ENCODE measurements at places on chromosomes 6 and 20.

- DNase-seq: no peak
Observed at GRCh38 chr6:33156561-33156960, 35.7 kb downstream of the COL11A2 start.

DNA sequence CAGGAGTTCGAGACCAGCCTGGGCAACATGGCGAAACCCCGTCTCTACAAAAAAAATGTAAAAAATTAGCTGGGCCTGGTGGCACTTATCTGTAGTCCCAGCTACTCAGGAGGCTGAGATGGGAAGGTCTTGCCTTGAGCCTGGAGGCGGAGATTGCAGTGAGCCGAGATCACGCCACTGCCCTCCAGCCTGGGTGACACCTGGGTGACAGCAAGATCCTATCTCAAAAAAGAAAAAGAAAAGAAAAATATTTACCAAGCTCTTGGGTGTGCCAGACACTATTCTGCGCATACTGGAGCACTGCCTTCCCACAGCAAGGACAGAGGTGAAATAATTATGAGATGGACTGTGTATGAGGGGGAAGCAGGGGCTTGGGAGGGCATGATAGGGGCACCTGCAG is 19.6 kb downstream of the POFUT1 start:
- no peak for DNase-seq

DNA sequence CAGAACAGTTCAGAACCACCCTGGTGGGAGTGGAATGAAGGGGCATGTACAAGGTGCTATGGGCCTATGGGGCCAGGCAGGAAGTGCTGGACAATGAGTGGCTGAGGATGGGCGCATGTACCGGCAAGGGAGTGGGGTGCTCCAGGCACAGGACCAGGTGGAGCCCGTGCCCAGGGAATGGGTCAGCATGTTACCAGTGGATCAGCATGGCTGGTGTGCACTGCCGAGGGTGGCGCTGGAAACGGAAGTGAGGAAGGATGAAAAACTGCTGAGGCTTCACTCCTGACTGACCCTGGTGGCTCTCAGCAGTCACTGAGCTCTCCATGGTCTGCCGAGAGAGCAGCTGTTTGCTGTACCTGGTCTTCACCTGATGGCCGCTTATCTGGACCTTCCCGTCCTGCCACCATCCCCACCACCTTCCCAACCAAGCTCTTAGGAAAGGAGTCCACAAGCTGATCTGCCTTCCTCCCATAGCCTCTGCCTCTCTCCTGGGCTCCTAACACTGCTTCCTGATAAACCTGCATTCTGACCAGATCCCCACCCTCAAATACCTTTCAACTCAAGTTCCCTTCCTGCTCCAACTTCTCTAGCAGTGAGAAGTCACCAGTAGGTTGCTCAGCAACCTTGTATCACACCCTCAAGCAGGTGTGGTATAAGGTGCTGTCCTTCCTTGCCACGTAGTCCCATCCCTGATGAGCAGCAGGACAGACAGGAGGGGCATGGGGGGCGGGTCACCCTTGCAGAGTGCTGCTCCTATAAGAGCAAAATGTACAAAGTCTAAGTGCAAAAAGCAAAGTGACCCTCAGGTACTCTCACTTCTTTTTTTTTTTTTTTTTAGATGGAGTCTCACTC is 7.1 kb downstream of the UQCC2 start:
- DNase-seq: no peak

GRCh38 chr6:45541934-45542333 is 164.2 kb upstream of the SUPT3H start:
- no peak for DNase-seq

GRCh38 chr6:86586195-86586594 is 351.1 kb upstream of the HTR1E start:
- no peak for DNase-seq

DNA sequence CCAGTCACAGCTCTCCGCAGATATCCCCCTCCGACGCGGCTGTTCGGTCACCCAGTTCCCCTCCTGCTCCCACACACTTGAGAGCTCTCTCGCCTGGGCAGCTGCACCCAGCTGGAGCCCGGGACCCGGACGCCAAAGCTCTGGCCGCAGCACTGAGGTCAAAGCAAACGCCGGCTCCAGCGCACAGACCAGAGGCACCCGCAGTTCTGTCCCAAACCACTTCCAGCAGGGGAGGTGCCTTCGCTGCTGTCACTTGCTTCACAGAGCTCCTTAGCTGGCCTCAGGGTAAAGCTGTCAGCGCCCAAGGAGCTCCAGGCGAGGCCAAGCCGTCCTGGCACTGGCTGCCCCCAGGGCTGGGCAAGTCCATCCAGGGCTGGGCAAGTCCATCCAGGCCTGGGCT is 27.9 kb downstream of the SLC2A4RG start:
- no peak for DNase-seq

DNA sequence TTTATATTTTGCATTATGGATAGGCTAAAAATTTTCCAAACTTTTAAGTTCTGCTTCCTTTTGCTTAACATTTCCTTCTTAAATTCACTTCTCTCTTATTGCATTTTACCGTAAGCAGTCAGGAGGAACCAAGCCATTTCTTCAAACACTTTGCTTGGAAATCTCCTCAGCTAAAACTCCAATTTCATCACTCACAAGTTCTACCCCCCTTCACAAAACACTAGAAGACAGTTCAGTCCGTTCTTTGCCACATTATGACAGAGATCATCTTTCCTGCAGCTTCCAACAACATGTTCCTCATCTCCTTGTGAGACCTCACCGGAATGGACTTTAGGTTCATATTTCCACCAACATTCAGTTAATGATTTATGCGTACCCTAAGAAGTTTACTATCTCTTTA is 79.2 kb upstream of the LY86 start:
- DNase-seq: no peak

DNA sequence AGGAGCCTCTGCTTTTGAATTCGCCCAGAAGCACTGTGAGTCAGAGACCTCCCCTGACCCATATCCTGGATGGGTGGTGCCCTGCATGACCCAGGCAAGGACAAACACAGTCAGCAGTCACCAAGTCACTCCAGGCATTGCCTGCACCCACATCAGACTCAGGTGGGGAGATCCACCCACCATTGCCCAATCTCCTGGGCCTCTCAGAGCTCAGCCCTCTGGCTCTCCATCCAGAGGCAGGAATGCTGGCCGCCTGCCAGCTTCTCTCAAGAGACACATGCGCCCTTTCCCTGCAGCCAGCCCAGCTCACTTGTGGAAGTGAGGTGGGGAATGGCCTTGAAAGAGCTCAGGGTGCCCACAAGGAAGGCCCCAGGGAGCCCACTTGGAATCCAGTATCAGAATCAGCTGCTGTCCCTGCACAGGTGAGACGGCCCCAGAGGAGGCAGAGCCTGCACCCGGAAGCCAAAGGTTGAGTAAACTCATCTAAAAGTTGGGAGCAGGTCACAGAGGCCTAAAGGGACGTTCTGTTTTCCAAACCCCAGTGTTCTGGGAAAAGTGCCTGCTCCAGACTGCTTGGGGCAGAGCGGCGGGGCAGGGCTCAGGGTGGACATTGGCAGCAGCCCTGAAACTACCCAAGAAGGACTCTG is 129.8 kb downstream of the PREX1 start:
- DNase-seq: peak; percentile 20

- no peak for DNase-seq
Observed at GRCh38 chr20:61480158-61480825, 228.2 kb downstream of the CDH4 start.

DNA sequence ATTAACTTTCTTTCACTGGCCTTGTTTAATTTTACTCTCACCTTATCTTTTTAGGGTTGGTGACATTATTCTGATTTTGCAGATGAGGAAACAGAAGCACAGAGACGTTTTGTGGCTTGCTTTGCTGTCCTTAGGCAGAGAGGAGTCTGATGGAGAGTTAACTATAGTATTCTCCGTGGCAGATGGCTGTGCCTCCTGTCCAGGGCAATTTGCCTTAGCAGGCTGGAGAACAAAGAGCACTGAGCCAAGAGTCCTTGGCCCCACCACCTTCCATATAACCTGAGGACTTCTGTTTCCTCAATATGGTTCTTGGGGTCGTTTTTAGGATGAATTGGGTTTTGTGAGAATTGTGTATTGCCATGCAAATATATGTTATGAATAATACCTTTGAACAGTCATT is 71.4 kb upstream of the BACH2 start:
- no peak for DNase-seq

- no peak for DNase-seq
Observed at GRCh38 chr6:27062755-27063154, 184.7 kb upstream of the PRSS16 start.

DNA sequence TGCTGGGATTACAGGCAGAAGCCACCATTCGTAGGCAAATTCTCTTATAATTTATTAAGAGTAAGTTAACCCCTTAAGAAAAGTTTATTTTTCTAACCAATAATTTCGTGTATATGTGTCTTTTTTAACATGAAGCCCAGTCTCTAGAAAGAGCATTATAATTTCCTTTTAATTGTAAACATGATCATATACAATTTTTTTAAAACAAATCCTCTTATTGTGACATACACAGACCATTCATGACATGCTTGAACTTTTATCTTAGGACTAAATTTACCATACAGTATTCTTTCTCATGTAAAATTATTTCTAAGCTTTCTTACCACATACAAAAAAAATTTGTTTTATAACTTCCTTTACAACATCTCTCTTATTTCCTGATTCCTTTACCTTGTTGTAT is 6.7 kb downstream of the ACOT13 start:
- DNase-seq: no peak

DNA sequence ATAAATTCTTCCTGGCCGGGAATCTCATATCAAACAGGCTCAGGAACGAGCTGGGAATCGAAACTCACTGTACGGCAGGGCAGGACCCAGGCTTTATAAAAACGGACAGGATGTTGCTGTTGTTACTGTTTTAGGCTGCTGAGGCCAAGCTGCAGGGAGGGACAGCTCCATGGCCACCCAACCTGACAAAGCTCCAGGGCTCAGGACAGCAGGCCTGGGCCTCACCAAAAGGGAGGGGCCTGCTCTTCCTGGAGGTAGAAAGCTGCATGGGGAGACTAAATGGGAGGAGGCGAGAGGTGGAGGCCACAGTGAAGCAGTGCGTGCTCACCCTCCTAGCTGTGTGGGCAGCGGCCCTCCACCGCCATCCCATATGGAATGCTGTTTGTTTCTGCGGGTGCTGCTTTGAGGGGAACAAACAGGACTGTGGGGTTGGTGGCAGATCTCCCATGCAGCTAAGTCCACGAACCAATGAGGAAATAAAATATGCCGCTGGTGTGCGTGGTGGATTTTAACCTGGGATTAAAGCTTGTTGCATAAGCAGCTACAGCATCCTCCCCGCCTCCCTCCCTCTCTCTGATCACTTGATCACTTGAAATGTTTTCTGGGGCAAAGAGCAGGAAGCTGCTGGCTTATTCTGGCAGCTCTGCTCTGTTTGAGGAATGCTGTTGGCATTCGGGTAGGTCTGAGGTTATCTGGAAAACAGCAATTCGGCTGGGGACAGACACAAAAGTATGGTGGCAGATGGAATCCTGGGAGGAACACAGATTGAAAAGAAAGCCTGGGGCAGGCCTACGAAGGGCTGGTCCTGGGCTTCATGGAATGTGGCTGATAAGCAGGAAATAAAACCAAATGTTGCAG is 2.4 kb upstream of the ZMYND8 start:
- peak; percentile 53 for DNase-seq

DNA sequence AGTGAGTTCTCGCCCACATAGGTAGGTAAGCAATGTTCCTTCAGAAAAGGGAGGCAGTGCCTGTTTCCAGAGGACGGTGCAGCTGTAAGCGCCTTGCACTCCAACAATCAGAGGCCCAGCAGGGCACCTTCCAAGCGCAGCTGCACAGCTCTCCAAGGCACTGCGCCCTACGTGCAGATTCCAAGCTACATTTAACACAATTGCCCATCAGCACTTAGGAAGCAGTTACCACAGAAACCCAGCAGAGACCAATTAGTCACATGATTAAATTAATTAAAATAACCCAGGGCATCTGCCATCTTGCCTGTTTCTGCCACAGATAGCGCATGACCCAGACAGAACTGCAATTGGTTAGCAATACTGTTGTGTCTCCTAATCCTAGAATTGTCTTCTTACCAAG is 65.5 kb downstream of the SOBP start:
- no peak for DNase-seq

GRCh38 chr20:48163505-48163904 is 378.2 kb upstream of the SULF2 start:
- no peak for DNase-seq

DNA sequence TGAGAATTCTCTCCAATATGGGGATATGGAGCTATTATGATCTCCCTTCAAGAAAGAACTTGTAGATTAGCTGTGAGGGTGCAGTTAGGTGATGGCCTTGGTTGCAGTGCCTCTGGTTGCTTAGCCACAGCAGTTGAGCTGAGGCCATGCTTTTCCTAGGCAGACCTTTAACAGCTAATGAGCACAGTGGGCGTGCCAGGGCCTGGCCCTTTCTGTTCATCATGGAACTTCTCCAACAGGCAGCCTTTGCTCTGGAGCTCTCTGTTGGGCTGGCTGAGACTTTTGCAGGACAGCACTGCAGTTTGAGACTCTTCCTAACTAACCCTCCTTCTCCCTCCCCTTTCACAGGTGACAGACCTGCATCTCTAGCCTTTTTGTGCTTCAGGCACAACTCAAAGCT is 39.7 kb upstream of the TMEM170B start:
- no peak for DNase-seq

- no peak for DNase-seq
Observed at GRCh38 chr6:13011612-13012146, 295.1 kb downstream of the PHACTR1 start.

- DNase-seq: no peak
Observed at GRCh38 chr6:90818163-90818562, 231.3 kb upstream of the MAP3K7 start.

- no peak for DNase-seq
Observed at GRCh38 chr6:150759483-150759882, 106.0 kb upstream of the MTHFD1L start.

Measured in activated naive CD4-positive, alpha-beta T cell treated with anti-CD3 and anti-CD28 coated beads for 36 hours (primary cell).